ENCODE measurements at places on chromosomes 7 and 10.

DNA sequence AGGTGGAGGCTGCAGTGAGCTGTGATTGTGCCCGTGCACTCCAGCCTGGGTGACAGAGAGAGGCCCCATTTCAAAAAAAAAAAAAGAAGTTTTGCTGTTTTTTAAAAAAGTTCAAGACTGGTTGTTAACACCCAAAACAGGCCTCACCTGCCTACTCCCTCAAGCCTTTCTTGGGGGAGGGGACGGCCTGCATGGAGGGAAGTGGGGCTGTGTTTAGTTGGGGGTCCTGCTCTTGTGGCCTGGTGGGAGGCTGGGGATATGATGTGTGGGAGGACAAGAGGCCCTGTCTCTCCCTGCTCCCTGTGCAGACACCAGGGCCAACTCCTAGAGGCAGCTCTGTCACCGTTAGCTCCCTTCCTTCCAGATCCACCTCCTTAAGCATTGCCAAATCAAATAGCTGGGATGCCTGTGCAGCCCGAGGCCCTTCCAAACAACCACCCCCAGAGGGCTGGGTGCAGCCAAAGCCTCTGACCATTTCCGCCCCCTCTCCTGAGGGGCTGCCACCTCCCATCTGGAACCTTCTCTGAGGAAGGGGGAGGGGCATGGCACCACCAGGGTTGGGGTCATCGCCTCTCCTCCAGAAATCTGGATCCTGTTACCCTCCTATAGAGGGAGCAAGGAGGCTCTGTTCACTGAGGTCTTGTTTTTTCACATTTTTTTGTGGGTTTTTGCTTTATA, 32.9 kb upstream of the ANKRD2 start:
- no peak for DNase-seq

GRCh38 chr7:89773611-89774010, 380.7 kb upstream of the STEAP1 start:
- no peak for DNase-seq

GRCh38 chr10:67790534-67791408, 47.2 kb downstream of the DNAJC12 start:
- DNase-seq = no peak

GRCh38 chr7:92200791-92201190, 21.8 kb upstream of the LRRD1 start:
- no peak for DNase-seq

- no peak for DNase-seq
These were observed 32.0 kb downstream of the STK31 start for GRCh38 chr7:23742051-23742450.

DNA sequence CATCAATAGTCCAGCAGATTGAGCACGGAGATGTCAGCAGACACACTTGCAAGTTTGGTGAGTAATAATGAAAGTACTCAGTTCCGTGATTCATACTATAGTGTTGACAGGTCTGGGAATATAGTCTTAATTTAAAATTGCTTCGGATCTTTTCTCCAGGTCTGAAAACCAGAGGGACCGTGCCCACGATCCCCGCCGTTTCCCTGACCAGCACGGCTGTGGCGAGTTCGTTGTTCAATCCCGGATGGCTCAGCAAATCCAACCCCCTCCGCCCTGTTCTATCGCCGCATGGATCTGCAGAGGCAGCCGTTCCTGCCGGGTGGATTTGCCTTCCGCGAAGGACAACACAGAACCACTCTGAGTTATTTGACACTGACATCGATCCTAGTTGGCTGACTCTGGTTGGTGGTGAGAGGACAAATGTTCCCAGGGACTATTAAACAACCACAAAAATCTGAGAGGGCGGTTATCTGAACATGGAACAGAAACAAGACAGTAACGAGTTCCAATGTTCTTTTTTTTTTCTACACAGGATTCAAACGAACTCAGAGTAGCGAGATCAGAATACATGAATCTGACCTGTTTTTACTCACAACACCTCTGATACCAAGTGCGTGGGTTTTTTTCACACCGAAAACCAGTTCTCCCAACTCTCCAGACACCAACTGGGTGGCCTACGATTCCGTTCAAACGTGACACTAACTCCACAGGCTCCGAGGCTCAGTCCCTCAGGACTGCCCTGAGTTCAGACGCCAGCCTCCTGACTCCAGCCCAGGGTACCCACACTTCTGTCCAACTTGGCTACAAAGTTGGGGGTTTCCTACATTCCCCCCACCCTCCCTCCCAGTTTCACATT, 52.7 kb downstream of the RBM17 start:
- DNase-seq = no peak

DNA sequence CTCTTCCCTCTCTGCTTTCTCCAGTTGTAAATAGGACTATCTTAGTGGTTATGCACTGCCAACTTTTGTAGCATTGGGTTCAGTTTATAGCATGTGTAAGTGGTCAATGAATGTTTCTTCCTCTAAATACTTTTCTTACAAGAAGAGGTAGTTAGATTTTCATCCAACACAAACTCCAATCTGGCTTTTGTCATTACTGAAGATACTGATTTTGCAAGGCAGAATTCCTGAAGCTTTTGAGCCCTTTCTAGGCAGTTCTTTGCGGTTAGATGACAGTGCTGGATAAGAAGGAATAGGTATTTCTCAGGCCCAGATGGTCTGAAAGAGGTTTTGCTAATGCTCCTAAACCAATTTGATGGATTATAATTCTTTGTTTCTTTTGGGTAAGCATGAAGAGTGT, 60.5 kb downstream of the BICC1 start:
- DNase-seq = no peak

DNA sequence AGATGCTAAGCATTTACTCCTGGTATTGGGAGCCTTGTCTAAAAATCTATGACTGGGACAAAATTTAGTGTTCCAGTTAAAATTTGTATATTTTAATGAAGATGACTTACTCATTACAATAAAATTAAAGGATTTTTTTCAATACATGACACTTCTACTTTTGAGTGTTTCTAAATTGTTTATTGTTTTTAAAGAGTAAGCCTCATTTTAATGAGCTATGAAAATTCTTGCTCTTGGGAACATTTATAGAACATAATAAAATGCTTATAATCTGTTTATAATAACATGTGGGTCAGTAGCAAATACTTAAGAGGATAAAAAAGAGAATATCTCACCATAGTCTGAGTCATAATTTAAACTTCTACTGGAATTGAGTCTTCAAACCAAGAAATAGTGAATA, 149.5 kb downstream of the PLCE1 start:
- DNase-seq = no peak

- DNase-seq = no peak
These were observed 460 bp downstream of the ANXA11 start for GRCh38 chr10:80204677-80205476.

- DNase-seq = no peak
These were observed 185.6 kb upstream of the PRSS58 start for GRCh38 chr7:142443216-142444010.

- no peak for DNase-seq
These were observed 32.7 kb upstream of the VSIR start for GRCh38 chr10:71805776-71806703.

DNA sequence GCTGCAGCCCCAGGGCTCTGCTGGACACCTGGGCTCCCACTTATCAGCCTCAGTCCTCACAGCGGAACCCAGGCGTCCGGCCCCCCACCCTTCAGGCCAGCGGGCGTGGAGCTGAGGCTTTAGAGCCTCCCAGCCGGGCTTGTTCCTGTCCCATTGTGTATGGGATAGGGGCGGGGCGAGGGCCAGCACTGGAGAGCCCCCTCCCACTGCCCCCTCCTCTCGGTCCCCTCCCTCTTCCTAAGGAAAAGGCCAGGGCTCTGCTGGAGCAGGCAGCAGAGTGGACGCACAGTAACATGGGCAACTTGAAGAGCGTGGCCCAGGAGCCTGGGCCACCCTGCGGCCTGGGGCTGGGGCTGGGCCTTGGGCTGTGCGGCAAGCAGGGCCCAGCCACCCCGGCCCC, 2.7 kb downstream of the NOS3 start:
- DNase-seq = no peak

GRCh38 chr7:29459589-29459988, 104.0 kb upstream of the PRR15 start:
- no peak for DNase-seq

DNA sequence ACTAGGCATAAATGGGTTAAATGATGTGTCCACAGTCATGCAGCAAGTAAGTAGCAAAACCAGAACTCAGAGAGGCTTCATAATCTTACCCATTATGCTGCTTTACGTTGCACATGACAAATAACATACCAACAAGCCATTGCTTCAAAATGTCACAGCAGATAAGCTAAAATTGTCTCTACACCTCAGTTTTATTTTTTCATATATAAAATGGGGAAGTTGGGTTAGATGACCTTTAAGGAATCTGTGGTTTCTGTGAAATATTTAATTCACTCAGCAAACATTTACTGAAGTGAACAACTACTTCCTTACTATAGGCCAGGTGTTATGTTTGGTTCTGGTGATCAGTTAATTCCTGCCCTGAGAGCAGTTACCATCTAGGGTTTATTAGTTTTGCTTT, 2.2 kb upstream of the ASCC1 start:
- DNase-seq = no peak

DNA sequence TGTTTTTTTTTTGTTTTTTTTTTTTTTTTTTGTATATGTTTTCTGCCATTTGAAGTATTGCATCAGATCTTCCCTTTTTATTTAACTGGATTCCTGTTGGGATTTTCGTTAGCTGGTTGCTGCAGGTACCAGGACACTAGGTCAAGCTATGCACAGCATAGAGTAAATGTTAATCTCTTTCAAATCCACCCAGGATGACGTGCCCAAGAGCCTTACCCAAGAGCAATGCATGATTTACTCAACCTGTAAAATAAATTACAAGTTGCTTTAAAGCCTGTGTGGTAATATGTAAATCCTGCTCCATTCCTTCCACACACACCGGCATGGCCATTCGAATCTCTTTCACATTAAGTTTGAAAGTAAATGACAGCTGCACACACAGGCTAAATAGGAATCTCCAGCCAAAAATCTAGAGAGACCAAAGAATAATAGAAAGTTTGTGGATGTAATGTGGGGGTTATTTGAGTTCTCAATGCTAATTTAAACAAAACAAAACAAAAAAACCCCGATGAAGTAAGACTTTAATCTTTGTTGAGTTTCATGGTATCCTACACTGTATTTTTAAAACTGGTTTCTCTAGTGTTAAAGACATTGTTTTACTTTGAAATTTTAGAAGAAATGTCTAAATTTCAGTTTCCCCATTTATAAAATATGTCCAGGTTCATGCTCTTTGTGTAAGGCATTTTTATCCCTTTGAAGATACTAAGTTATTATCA, 167.9 kb downstream of the FRMD4A start:
- DNase-seq = no peak

GRCh38 chr10:12387561-12388210, 38.3 kb downstream of the CAMK1D start:
- DNase-seq = no peak

GRCh38 chr7:50792342-50793119, 9.8 kb upstream of the GRB10 start:
- no peak for DNase-seq

- no peak for DNase-seq
These were observed 262.8 kb downstream of the BBS9 start for GRCh38 chr7:33392148-33392547.

DNA sequence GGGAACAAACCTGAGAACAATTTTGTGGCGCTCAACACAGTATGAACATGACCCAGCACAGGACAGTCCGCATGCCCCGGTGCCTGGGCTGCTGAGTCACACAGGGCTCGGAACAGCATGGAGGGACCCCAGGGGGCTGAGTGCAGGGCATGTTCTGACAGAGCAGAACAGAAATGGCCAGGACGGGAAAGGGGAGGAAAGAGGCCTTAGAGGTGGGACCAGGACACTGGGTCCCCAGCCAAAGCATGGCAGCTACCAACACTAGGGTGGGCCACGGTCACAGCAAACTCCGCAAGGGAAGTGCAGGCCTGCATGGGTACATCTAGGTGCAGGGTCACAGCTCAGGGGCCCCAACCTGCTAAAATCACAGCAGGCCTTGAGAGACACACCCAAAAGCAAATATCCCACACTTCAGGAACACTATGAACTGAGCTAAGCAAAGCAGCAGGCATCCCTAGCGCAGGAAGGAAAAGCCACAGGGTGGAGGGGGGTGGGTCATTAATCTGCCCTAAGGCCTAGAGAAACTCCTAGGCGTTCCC, 5.6 kb downstream of the IMPDH1 start:
- DNase-seq = no peak

DNA sequence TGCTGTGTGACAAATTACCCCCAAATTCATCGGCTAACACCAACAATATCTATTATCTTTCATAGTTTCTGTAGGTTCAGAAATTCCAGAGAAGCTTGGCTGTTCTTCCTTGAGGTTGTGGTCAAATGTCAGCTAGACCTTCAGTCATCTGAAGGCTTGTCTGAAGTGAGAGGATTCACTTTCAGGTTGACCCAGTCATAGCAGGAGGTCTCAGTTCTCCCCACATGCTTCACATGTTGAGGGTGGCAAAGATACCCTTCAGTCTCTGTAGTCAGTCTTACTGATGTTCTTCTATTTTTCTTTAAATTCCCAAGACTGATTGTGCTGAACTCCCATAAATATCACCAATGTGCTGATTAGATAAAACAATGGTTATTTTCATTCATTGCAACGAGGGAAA, 1692.0 kb downstream of the REEP3 start:
- DNase-seq = no peak

- no peak for DNase-seq
These were observed 31.9 kb downstream of the NAPEPLD start for GRCh38 chr7:103116991-103117390.

GRCh38 chr10:32489158-32489557, 43.2 kb downstream of the CCDC7 start:
- DNase-seq = no peak

GRCh38 chr7:57404967-57405421, 45.0 kb upstream of the ZNF716 start:
- no peak for DNase-seq

- no peak for DNase-seq
These were observed 73.9 kb upstream of the KAT6B start for GRCh38 chr10:74752371-74753040.

GRCh38 chr10:80501913-80502521, 35.7 kb upstream of the SH2D4B start:
- no peak for DNase-seq

All from NT2/D1 (cell line).